Sigmoid colon (tissue), 7 donors: ENCODE measurements at places on chromosomes 16 and 17. TPM values are rescaled to one million over a fixed set of nuclear protein-coding genes. Genes with fewer than 3 reads are reported as not detected.

GRCh38 chr16:47644166-47644565 is 183.0 kb downstream of the PHKB start:
- DNase-seq, result no peak

DNA sequence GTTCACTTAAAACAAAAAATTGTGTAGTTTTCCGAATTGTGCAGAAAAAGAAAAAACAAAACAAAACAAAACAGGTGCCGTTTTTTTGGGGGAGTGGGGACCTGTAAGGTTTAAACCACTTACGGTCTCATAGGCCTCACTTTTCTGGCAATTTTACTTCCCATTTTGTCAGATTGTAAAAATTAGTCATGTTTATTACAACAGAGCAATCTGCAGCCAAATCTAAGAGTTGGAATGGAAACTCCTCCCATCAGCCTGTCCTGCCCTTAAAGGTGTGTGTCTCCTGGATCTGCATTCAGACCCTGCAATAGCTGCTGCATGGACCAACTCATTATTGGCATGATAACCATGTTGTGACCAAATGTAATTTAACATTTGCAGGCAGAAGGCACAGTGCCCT is 8.2 kb upstream of the SALL1 start:
- DNase-seq, result no peak

- DNase-seq, result no peak
Observed at GRCh38 chr16:5446623-5447240, 349.1 kb upstream of the EEF2KMT start.

DNA sequence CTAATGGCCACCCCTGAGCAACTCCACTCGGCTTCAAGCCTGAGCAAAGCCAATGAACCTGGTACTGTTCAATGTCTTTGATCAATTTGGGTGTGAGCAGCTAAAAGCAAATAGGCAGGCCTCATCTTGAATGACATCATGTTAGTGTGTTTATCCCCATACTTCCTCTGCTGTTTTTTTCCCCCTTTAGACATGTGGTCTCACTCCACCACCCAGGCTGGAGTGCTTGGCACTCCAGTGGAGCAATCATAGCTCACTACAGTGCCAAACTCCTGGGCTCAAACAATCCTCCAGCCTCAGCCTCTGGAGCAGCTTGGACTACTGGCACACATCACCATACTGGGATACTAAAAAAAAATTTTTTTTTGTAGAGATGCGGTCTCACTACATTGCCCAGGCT is 75.4 kb downstream of the ARHGAP17 start:
- no peak for DNase-seq

GRCh38 chr17:30027676-30028075 is 86.2 kb downstream of the EFCAB5 start:
- no peak for DNase-seq

DNA sequence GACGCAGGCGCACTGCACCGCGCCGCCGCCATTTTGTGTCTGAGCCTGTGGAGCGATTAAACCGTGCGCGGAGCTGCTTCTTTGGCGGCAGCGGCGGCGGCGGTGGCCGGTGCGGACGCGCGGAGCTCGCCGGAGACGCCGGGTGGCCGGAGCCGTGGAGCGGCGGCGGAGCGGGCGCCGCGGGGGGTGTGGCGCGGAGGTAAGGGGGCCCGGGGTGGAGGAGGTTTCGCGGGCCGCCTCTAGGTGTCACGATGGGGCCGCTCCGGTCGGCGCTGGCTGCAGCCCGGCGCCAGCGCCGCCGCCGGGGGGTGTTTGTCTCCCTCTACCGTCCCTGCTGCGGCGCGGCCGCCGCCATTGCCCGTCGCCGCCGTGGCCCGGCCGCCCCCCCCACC is at the start of gene CTCF:
CTCF (plus strand) TSS at position 1 of the 392 bp plus-strand sequence. CDS start 48,307 bp downstream, outside the sequence.
- DNase-seq, result peak; percentile 94

DNA sequence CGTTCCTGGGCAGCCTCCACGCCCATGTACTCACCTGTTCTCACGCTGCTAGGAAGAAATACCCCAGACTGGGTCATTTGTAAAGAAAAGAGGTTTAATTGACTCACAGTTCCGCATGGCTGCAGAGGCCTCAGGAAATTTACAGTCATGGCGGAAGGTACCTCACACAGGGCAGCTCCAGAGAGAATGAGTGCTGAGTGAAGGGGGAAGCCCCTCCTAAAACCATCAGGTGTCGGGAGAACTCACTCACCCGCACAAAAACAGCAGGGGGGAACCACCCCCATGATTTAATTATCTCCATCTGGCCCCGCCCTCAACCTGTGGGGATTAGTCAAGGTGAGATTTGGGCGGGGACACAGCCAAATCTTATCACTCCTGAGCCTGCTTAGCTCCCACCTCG is 18.2 kb downstream of the RAB40C start:
- no peak for DNase-seq

EPX gene
- not detected for total RNA-seq

WFIKKN1 gene
- total RNA-seq, result 0.36 TPM
